Right renal pelvis (tissue), 4 donors: ENCODE measurements at places on chromosomes 11 and 22.

- no peak for DNase-seq
Measured at GRCh38 chr11:69750875-69751597, 24.1 kb downstream of the FGF4 start.

DNA sequence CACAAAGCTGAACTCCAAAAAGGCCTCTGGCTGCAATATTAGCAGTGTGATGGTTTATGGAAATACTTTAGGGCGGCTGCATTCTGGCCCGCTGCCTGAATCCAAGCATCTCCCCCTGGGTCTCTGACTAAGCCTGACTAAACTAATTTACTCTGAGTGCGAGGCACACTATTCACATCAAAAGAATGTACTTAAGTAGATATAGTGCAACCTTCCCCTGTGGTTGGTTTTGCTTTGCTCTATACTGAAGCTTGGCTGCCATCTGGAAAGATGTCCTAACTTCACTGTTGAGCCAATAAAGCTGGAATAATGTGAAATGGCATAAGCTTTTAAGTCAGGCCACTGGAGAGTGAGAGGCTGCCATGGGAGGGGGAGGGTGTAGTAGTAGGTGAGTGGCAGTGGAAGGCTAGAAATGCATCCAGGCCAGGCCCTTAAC is 321.6 kb downstream of the AASDHPPT start:
- DNase-seq: no peak

- DNase-seq: no peak
Measured at GRCh38 chr11:64313491-64314145, 3.7 kb downstream of the TRMT112 start.

DNA sequence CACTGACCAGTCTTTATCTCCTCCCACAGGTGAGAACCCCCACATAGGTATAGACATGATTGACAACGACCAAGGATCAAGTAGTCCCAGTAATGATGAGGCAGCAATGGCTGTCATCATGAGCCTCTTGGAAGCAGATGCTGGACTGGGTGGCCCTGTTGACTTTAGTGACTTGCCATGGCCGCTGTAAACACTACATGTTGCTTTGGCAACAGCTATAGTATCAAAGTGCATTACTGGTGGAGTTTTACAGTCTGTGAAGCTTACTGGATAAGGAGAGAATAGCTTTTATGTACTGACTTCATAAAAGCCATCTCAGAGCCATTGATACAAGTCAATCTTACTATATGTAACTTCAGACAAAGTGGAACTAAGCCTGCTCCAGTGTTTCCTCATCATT is 76.5 kb downstream of the BTBD10 start:
- no peak for DNase-seq

GRCh38 chr11:44675906-44676305 is 50.9 kb upstream of the TSPAN18 start:
- DNase-seq: no peak

GRCh38 chr22:32318361-32318760 is 39.3 kb upstream of the RFPL3 start:
- no peak for DNase-seq

DNA sequence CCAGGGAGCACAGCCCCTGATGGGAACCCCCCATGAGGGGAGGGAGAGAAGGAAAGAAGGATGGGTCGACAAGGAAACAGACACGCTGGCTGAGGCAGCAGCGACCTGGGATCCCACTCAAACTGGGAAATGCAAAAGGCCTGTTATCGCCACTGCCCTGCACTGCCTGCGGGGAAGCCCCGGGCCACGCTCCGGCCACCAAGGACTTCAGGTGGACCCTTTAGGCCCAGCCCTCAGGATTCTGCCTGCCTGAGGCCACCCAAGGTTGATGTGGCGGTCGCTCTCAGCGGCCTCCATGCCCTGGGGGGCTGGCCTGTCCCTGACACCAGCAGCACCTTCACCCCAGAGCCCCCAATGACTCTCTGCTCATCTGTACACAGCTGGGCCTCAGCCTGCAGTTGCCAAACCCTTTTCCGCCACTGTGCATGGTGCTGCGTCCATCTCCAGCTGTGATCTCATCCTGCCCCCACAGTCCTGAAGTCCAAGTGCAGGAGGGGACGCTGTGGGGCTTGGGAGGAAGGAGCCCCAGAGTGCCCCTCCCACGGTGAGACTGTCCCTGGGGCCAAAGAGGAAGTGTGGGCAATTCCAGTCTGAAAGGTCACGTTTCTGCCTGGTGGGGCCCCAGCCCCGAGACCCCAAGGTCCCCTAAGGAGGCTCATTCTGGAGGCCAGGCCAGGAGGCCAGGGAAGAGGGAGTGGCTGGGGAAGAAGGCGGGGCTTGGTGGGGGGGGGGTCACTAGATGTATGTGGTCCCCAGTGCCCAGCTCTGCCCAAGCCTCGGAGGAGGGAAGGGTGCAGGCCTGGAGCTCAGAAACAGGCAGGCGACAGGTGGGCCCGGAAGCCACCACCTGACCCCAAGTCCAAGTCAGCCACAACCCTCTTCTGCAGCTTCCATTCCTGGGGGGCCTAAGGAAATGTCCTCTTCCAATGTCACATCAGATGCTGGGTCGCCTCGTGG is 31.6 kb downstream of the OSBPL5 start:
- no peak for DNase-seq

- DNase-seq: no peak
Measured at GRCh38 chr22:42947211-42947990, 67.5 kb downstream of the PACSIN2 start.

GRCh38 chr11:65204646-65205601 is 23.2 kb downstream of the CAPN1 start:
- DNase-seq: no peak

GRCh38 chr11:8066036-8066910 is 14.7 kb upstream of the TUB start:
- DNase-seq: no peak

DNA sequence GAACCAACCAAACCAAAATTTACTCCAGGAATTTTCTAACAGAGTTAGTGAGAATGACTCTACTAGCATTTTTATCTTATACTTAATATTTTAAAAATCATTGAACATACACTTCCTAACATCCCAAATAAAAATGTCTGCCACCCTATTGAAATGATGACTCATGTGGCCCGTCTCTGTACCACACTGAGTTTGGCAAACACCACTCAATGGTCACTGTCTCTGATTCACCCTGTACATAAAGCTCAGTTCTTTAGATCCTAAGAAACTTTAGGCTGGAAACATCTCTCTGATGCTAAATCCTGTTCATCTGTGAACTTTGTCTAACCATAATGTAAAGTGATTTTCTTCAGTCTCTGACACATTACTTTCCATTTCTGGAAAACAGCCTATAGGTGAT is 182.0 kb downstream of the CWF19L2 start:
- no peak for DNase-seq

GRCh38 chr22:36773935-36774334 is 2.0 kb downstream of the IFT27 start:
- DNase-seq: no peak

GRCh38 chr11:94876645-94877442 is 96.5 kb downstream of the CWC15 start:
- DNase-seq: peak; percentile 39

DNA sequence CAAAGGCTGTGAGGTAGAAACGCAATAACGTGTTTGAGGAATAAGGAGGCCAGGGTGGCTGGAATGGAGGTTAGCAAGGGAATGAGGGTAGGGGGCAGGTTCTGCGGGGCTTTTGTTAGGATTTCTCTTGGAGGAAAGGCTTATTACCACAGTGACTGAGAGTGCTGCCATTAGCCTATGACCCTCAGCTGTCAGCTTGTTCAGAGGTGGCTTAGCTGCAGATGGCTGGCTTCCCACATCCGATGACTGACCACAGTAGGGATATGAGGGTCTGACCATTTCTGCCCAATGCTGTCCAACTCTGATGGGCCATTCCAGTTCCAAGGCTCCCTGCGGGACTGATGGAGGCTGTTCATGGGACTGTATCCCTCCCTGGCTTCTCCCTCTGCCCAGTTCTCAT is 181.8 kb downstream of the MIAT start:
- no peak for DNase-seq

GRCh38 chr11:35227576-35228327 is 88.8 kb downstream of the CD44 start:
- no peak for DNase-seq

DNA sequence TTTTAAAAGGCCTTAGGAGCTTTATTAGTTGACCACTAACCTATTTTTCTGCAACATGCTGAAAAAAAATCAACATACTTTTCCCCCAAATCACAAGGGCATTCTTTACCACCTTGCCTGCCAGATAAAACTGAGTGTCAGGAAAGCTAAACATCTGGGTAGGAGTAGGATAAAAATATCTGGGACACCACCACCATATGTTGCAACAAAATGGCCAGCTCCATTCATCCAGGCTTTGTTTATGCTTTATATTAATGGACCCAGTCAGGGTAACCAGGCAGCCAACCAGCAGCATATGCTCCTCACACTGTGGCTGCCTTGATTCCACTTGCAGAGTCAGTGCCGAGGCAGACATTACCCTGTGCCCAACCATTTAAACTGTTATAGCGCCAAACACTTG is 1024.5 kb downstream of the LRRC4C start:
- no peak for DNase-seq

- DNase-seq: no peak
Measured at GRCh38 chr22:36549033-36549432, 20.1 kb upstream of the EIF3D start.

- DNase-seq: no peak
Measured at GRCh38 chr22:28075358-28075981, 156.4 kb upstream of the PITPNB start.
